Neural crest cell (in vitro differentiated cells): ENCODE measurements at places on chromosomes 12 and 14. TPM values are rescaled to one million over a fixed set of nuclear protein-coding genes. Genes with fewer than 3 reads are reported as not detected.

DNA sequence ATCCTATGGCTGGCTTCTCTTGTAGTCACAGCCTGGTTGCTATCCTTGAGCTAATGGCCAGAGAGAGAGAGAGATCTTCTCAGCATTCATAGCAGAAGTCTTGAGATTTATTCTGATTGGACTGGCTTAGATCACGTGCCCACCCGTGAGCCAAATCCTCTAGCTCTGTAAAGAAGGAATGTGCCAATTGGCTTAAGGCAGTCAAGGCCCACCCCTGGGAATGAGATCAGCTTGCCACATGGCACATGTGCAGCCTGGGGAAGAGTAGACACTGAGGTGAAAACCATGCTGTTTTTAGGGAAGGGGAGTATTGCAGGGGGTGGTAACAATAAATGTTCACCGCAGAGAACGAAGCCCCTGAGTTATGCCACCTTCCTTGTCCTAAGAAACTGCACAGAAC is 36.3 kb downstream of the PLEKHG7 start:
- H3K27ac ChIP-seq, result no peak overlapping the region
- no peak overlapping the region for H3K4me3 ChIP-seq
- DNase-seq, result no peak
- H3K27me3 ChIP-seq, result no peaks in the 10 kb centered on the region

The TRMT61A gene
- 10.9 and 12.5 TPM in 2 replicates for total RNA-seq

- H3K27ac ChIP-seq, result no peak overlapping the region
- H3K4me3 ChIP-seq, result no peak overlapping the region
- no peaks in the 10 kb centered on the region for H3K27me3 ChIP-seq
Observed at GRCh38 chr14:58281969-58282368, 16.4 kb upstream of the ARID4A start.

GRCh38 chr14:91770185-91770584 is 38.3 kb upstream of the CATSPERB start:
- H3K36me3 ChIP-seq, result no peaks in the 10 kb centered on the region
- no peaks in the 10 kb centered on the region for H3K27me3 ChIP-seq
- H3K4me1 ChIP-seq, result no peaks in the 10 kb centered on the region
- no peak for DNase-seq
- H3K27ac ChIP-seq, result no peak overlapping the region
- no peak overlapping the region for H3K4me3 ChIP-seq

DNA sequence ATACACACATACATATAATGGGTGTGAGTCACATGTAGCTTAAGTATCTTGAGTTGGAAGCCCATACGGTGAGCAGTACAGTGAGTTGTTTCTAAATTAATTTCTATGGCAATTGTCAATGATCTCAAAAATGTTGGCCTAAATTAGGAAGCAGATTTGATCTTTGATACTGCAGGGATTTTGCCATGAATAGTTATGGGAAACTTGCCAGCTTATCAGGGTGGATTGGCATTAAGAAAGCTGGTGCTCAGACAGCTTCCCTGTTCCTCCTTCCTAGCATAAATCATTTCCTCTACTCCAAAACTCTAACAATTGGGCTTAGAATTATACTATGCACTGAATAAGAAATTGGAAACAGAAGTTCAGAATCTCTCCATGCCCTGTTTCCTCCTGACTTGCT is 150.9 kb upstream of the FRMD6 start:
- H3K36me3 ChIP-seq, result peaks cover 21% of the 10 kb centered on the region
- H3K4me1 ChIP-seq, result peaks cover 2% of the 10 kb centered on the region
- no peak overlapping the region for H3K27ac ChIP-seq

GRCh38 chr14:34796902-34797301 is 78.3 kb downstream of the BAZ1A start:
- no peaks in the 10 kb centered on the region for H3K27me3 ChIP-seq
- DNase-seq, result no peak
- H3K4me1 ChIP-seq, result no peaks in the 10 kb centered on the region
- H3K4me3 ChIP-seq, result no peak overlapping the region

GRCh38 chr12:113271853-113272561 is 50.7 kb downstream of the TPCN1 start:
- DNase-seq, result no peak
- H3K27ac ChIP-seq, result peak overlapping the region; percentile 67
- H3K4me3 ChIP-seq, result no peak overlapping the region
- peaks cover 3% of the 10 kb centered on the region for H3K36me3 ChIP-seq
- H3K4me1 ChIP-seq, result peaks cover 29% of the 10 kb centered on the region

- DNase-seq, result no peak
- peak overlapping the region; percentile 88 for H3K4me3 ChIP-seq
- peaks cover 74% of the 10 kb centered on the region for H3K27me3 ChIP-seq
- no peaks in the 10 kb centered on the region for H3K36me3 ChIP-seq
- peaks cover 76% of the 10 kb centered on the region for H3K4me1 ChIP-seq
Observed at GRCh38 chr12:53219956-53220693, 11.9 kb downstream of the RARG start.

- no peak overlapping the region for H3K27ac ChIP-seq
- H3K27me3 ChIP-seq, result no peaks in the 10 kb centered on the region
- no peak overlapping the region for H3K4me3 ChIP-seq
- DNase-seq, result peak; percentile 6
- no peaks in the 10 kb centered on the region for H3K4me1 ChIP-seq
Observed at GRCh38 chr12:29073631-29074239, 75.3 kb upstream of the FAR2 start.

DNA sequence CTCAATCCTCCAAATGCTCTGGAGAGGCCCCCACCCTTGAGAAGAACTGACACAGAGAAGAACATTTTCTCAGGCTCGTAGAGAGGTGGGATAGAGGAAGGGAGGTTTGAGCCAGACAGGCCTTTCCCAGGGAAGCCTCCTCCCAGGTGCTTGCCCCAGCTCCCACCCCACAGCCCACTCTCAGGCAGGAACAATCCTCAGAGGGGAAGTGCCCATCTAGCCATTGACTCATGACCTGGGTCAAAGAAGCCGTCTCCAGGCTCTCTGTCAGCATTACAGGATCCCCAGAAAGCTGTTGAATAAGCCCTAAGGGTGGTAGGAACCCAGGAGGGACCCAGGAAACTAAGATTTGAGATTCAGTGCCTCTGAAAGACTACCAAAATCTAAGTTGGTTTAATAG is 3.8 kb downstream of the AQP6 start:
- H3K27ac ChIP-seq, result no peak overlapping the region
- H3K4me1 ChIP-seq, result peaks cover 28% of the 10 kb centered on the region
- no peak overlapping the region for H3K4me3 ChIP-seq

GRCh38 chr12:24482044-24482443 is 466.9 kb downstream of the BCAT1 start:
- no peaks in the 10 kb centered on the region for H3K27me3 ChIP-seq
- H3K27ac ChIP-seq, result no peak overlapping the region
- DNase-seq, result no peak
- peaks cover 5% of the 10 kb centered on the region for H3K36me3 ChIP-seq
- peaks cover 41% of the 10 kb centered on the region for H3K4me1 ChIP-seq
- no peak overlapping the region for H3K4me3 ChIP-seq

The NEK9 gene
- total RNA-seq, result 109 and 113 TPM in 2 replicates
